Stimulated activated CD4-positive, alpha-beta T cell treated with anti-CD3 and anti-CD28 coated beads, Interleukin-4, amount 100 ng/mL, for 4 hours (primary cell): ENCODE measurements at places on chromosomes 1 and 21.

DNA sequence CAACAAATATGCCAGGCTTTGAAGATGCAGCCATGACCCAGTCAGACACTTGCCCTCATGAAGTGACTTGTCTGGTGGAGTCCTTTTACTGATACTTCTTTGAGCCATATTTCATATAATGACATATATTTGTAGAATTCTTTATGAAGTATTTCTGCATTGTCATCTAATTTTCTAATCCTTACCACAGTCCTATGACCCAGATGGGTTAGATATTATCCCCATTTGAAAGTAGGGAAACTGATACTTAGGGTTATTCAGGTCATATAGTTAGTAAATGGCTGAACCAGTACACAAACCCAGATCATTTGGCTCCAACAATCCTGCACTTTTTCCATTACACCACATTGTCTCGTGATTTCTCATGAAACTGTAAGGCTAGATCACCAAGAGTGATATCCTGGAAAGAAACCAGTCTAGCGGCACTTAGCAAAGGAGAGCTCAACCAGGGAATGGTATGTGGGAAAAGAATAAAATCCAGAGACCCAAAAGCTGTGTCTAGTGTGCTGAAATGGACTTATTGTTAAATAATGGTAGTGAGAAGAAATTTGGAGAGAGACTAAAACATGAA, 49.6 kb downstream of the ZFYVE9 start:
- no peak for DNase-seq

GRCh38 chr21:34922479-34922878, 126.6 kb downstream of the RUNX1 start:
- no peak for DNase-seq

DNA sequence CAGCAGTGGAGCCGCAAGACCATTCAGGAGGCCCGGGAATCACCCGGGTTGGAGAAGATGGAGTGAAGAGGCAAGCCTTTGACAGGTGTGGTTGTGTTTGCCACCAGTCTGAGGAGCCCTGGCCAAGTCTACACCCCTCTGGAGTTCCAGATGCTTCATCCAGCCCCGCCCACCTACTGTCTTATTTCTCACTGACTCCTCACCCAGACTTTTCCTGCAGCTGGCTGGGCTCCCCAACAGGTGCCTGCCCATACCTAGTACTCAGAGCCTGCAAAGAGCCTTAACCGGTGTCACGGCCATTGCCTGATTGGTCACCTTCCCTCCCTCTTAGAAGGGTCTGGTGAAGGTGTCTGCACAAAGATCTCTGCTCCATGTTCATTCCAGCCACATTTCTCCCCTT, 16.0 kb downstream of the SLC9A1 start:
- DNase-seq = no peak

DNA sequence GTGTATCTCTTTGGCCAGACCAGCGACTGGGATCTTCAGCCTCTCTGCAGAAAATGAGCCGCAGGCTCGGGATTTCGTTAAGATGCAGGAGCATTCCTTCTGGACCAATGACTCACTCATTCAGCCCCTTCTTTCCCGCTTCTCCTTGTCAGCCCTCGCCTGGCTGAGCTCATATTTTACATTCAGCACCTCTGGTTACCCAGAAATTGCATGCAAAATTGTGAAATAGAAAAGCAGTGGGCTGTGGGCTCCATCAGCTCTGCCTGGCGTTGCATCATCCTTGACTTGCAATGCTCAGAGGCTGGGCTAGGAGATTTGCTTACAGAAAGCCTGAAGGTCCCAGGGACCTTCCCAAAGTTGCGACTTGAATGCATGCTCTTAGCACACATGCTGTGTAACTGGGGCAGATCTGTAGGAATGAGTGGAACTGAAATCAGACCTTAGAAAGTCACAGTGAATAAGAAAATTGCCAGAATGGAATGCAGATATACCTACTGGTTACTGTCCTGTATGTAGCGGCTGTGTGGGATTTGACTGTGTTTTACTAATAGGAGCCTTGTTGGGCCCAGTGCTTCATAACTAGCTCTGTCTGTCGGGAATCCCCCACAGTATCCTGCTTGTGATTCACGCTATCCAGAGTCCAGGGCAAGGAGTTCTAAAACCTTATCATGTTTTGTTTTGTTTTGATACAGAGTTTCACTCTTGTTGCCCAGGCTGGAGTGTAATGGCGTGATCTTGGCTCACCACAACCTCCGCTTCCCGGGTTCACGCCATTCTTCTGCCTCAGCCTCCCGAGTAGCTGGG, 444.8 kb downstream of the KIF26B start:
- DNase-seq = no peak

- DNase-seq = no peak
These were observed 172.4 kb downstream of the CACNA1E start for GRCh38 chr1:181655756-181656155.

GRCh38 chr1:232431326-232431725, 198.6 kb downstream of the SIPA1L2 start:
- no peak for DNase-seq

GRCh38 chr1:87165177-87165576, 163.5 kb upstream of the LMO4 start:
- DNase-seq = no peak

DNA sequence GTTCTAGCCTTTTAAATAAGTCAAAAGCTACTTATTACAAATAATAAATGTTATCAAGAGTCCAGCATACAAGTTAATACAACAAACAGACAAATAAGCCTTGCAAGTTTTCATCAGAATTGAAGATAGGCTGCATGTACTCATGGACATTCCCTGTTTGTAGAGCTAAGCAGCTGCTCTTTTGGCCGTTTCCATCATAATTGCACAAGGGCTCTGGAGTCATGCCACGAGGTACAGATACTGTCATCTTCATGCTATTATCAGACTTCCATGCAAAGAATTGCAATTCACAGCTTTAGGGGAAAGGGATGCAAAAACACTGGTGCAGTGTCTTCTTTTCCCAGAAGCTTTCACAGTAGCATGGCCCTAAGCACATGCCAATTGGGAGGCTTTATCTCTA, 52.8 kb upstream of the TBX15 start:
- no peak for DNase-seq

DNA sequence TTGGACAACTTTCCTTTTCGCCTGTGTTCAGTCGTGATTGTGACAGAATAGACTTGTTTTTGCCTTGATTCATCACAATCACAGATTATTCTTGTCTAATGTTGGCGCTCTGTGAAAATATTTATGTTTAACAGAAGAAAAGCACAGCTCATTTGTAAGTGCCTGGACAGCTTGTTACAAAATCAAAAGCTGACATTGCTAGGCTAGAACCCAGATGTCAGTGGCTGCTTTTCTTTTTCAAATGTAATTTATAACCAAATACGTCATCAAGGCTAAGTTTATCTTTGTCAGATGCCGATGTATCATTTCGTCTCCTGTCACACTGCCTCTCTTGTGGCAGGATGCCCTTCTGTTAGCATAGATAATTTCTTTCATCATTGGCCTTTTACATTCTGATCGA, 1227.3 kb downstream of the PLA2G4A start:
- DNase-seq = no peak
